GM23338 (cell line): ENCODE measurements at places on chromosomes 2 and 18.

- no peaks in the 10 kb centered on the region for H3K4me1 ChIP-seq
- no peaks in the 10 kb centered on the region for H3K27me3 ChIP-seq
- no peak overlapping the region for H3K27ac ChIP-seq
- peaks cover 10% of the 10 kb centered on the region; the same call in 1 of the 2 replicates for H3K36me3 ChIP-seq
- H3K4me3 ChIP-seq = no peak overlapping the region
These were observed 74.2 kb downstream of the CD8B2 start for GRCh38 chr2:106561356-106561755.

- no peak overlapping the region for H3K4me3 ChIP-seq
- no peaks in the 10 kb centered on the region for H3K4me1 ChIP-seq
- H3K27me3 ChIP-seq = no peaks in the 10 kb centered on the region
- H3K36me3 ChIP-seq = no peaks in the 10 kb centered on the region
These were observed 3.8 kb downstream of the ACTG2 start for GRCh38 chr2:73896362-73897239.

DNA sequence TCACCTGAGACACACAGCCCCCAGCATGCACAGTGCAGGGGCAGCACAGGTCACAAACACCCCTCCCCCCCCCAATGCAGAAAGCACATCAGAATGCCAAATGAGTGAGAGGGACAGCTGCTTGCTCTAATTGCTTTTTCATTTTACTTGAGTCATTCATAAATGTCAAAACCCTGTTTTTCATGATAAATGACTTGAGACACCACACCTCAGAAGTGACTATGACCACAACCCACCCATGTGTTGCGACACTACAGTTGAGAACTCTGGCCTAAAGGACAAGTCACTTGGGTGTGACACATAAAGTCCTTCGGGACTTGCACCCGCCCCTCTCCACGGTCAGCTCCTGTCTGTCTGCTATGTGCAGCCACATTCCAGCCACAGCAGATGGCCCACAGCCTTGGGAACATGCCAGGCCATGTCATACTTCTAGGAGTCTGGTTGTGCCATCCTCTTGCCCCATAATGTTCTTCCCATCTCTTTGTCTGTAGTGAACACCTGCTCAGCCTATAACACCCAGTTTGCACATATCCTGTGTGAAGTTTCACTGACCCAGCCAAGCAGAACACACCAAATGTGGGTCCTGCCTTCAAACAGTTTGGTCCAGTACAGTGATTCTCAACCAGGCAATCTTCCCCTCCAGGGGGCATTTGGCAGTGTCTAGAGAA, 30.2 kb upstream of the RIOK3 start:
- H3K4me1 ChIP-seq = no peaks in the 10 kb centered on the region; the same call in 1 of the 2 replicates
- H3K27me3 ChIP-seq = no peaks in the 10 kb centered on the region
- H3K27ac ChIP-seq = no peak overlapping the region
- no peak overlapping the region for H3K4me3 ChIP-seq

- no peak overlapping the region for H3K4me3 ChIP-seq
- no peaks in the 10 kb centered on the region for H3K27me3 ChIP-seq
- H3K4me1 ChIP-seq = 0 out of 2 replicates have a peak, but pooled peaks cover 6% of the 10 kb centered on the region
These were observed 321.1 kb downstream of the SATB2 start for GRCh38 chr2:199136681-199137080.

GRCh38 chr2:67806816-67807215, 256.0 kb downstream of the C1D start:
- no peak overlapping the region for H3K27ac ChIP-seq
- DNase-seq = no peak
- H3K36me3 ChIP-seq = no peaks in the 10 kb centered on the region
- no peaks in the 10 kb centered on the region for H3K4me1 ChIP-seq

DNA sequence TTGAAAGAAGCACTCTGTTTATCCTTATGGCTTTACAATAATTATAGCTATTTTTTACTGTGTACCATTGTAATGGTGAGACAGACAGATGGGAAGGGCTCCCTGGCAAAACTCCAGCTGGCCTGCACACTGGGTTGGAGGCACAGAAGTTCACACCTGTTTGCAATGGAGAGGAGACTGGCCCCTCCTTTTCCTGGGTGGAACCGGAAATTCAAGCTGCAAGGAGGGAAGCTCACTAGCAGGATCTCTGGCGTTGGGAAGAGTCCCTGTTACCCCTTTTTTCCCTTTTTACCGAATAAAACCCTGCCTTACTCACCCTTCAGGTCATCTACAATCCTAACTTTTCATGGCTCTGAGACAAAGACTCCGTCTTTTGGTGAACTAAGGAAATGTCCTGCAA, 100.3 kb upstream of the TFPI start:
- no peaks in the 10 kb centered on the region for H3K27me3 ChIP-seq
- H3K4me3 ChIP-seq = no peak overlapping the region
- DNase-seq = peak; percentile 45
- no peaks in the 10 kb centered on the region; the same call in 1 of the 2 replicates for H3K36me3 ChIP-seq
- H3K27ac ChIP-seq = no peak overlapping the region

DNA sequence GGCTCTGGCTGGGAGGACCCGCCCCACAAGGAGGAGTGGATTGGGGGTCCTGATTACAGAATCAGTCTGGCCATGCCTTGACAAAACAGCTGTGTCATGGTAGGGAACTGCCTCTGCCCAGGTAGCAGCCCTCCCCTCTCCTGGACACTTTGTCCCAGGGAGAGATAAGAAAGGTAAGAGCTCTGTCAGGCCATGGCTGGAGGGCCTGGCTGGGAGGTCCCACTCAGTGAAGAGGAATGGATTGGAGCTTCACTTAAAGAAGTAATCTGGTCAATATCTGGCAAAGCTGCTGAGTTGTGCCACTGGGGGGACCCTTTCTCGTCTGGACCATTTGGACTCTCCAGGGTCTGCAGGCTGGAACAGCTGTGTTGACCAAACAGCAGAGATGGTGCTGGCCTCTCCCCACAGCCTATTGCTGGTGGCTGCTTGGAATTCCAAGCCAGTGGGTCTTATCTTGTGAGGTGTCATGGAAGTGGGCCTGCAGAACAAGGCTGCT, 75.4 kb downstream of the EPC2 start:
- H3K4me1 ChIP-seq = peaks cover 27% of the 10 kb centered on the region
- no peaks in the 10 kb centered on the region for H3K27me3 ChIP-seq
- no peaks in the 10 kb centered on the region for H3K36me3 ChIP-seq
- H3K27ac ChIP-seq = no peak overlapping the region

DNA sequence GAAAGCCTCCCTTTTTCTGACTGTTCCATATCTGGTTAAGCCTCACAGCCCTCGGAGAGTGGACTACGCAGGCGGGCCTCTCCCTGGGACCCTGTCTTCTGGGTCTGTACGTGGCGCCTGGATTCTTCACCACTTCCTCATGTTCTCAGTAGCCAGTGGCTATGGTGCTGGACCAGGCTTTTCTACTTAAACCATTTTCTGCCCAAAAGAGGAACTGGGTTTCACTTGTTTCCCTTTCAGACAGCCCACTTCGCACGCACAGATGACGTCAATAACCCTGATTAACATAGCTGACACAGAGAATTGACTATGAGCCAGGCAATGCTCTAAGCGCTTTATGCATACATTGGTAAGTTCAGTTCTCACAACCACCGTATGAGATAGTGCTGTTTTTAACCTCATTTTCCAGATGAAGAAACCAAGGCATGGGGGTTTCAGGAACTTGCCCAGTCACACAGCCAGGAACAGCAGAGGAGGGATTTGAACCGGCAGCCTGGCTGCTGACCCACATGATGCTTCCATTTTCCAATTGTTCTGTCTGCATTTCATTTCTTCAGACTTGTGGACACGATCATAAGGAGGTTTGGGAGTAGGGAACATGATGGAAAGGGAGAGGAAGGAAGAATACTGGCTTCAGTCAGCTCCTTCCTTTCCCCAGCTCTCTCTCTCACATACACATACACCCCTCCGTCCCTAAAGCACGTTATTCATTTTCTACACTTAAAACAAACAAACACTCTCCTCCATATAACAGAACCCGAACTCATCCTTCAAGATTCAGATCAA, 41.7 kb downstream of the MYOM1 start:
- no peak overlapping the region for H3K27ac ChIP-seq
- H3K36me3 ChIP-seq = no peaks in the 10 kb centered on the region
- no peak for DNase-seq
- H3K4me3 ChIP-seq = no peak overlapping the region
- H3K27me3 ChIP-seq = no peaks in the 10 kb centered on the region

DNA sequence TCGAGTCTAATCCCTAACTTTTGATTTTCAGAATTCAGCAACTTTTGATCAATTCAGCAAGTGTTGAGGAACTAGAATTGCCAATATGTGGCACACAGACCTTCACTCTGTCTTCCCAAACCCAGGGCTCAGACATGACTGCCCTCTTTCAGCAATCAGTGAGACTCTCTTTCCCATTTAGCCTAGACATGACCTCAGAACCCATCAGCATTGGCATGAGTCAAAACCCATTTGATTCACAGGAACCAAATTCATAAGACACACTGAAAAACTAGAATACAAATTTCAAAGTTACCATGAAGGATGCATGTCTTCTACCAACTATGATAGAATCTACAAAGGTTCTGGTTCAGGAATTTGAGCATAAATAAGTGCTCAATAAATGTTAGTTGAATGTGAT, 113.6 kb upstream of the MAP3K20 start:
- peaks cover 2% of the 10 kb centered on the region; the same call in 1 of the 2 replicates for H3K4me1 ChIP-seq
- H3K36me3 ChIP-seq = no peaks in the 10 kb centered on the region
- no peak overlapping the region for H3K27ac ChIP-seq

DNA sequence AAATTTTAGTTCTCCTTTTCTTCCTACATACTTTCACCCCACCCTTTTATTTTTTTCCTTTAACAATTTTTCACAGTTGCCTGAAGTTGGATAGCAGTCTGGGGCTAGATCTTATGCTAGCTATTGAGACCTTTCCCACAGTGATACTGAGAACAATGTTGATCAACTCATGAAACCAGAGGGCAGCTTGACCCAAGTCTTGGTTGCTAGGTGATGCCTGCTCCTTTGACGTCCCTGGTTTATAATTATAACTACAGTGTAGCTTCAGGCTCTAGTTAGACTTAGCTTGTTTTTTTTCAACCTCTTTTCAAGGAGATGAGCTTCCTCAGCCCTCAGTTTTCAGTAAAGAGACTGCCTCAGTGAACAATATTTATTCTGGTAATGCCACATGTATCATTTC, 648.5 kb downstream of the IRS1 start:
- no peak overlapping the region for H3K4me3 ChIP-seq
- H3K36me3 ChIP-seq = no peaks in the 10 kb centered on the region
- peaks cover 7% of the 10 kb centered on the region; the same call in 1 of the 2 replicates for H3K4me1 ChIP-seq
- no peaks in the 10 kb centered on the region for H3K27me3 ChIP-seq
- no peak overlapping the region for H3K27ac ChIP-seq

DNA sequence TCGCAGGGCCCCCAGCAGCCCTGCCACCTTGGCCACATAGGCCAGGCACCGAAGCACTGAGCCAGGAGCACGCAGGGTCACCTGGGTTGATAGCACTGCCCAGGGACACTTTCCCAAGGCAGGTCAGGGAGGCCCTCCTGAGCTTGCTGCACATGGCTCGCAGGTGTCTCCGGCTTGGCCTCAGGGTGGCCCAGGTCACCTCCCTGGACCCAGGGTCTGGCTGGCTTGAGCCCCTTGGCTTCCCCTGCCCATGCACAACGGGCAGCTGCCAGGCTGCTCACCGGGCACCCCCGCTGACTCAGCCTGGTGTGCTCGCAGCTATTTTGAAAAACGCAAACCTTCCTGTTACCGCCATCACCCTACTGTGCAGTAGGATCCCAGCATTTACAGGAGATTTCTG, 502.3 kb downstream of the EIPR1 start:
- H3K4me1 ChIP-seq = no peaks in the 10 kb centered on the region
- H3K4me3 ChIP-seq = no peak overlapping the region
- DNase-seq = no peak
- no peaks in the 10 kb centered on the region; the same call in 1 of the 2 replicates for H3K36me3 ChIP-seq
- no peak overlapping the region for H3K27ac ChIP-seq

- DNase-seq = no peak
- H3K27ac ChIP-seq = no peak overlapping the region
- H3K4me1 ChIP-seq = no peaks in the 10 kb centered on the region
- no peaks in the 10 kb centered on the region for H3K27me3 ChIP-seq
- no peak overlapping the region for H3K4me3 ChIP-seq
These were observed 57.6 kb upstream of the ZNF519 start for GRCh38 chr18:14189858-14190257.

DNA sequence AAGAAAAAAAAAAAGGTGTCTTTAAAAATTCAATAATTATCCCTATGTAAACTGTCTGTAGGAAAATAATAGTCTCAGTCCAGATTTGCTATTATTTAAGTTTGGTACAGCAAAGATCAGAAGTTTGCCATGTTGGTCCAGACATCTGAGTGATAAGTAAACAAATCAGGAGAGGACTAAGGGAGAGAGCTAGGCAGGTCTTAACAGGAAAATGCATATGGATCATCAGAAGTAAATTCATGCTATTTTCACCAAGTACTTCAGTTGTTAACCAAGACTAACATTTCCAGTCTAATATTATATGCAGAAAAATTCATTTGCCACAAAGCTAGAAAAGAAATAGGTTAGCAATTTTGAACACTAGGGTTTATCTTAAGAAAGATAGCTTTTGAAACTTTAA, 95.0 kb upstream of the STK17B start:
- no peak for DNase-seq
- no peaks in the 10 kb centered on the region for H3K4me1 ChIP-seq
- H3K36me3 ChIP-seq = no peaks in the 10 kb centered on the region
- H3K27ac ChIP-seq = no peak overlapping the region
- H3K4me3 ChIP-seq = no peak overlapping the region

GRCh38 chr2:142533177-142533576, 344.3 kb upstream of the KYNU start:
- H3K36me3 ChIP-seq = no peaks in the 10 kb centered on the region
- no peak overlapping the region for H3K4me3 ChIP-seq
- no peaks in the 10 kb centered on the region for H3K4me1 ChIP-seq
- no peak for DNase-seq
- H3K27ac ChIP-seq = no peak overlapping the region

GRCh38 chr18:24319757-24320156, 77.9 kb downstream of the OSBPL1A start:
- no peaks in the 10 kb centered on the region for H3K4me1 ChIP-seq
- no peak overlapping the region for H3K4me3 ChIP-seq
- DNase-seq = no peak
- no peaks in the 10 kb centered on the region for H3K27me3 ChIP-seq

GRCh38 chr18:76380791-76381405, 114.1 kb downstream of the ZNF516 start:
- H3K27me3 ChIP-seq = no peaks in the 10 kb centered on the region
- no peak overlapping the region for H3K27ac ChIP-seq
- no peaks in the 10 kb centered on the region for H3K4me1 ChIP-seq
- DNase-seq = peak; percentile 88
- no peak overlapping the region for H3K4me3 ChIP-seq

DNA sequence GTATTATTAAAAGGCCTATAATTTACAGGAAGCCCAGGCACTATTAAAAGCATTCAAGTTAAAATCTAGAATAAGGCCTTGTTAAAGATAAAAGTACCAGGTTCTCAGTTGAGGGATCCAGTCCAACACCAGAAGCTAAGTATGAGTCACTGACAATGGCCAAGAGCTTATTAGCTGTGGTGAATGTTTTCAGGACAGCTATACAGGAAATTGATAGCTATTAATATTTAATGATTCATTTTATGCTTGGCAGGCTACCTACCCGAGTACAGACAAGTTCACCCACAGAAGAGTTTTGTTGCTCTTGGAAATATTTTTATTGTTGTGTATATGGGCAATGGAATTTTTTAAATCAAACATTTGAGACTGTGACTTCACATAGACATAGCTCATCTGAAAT, 729.6 kb upstream of the ZNF804A start:
- H3K4me3 ChIP-seq = no peak overlapping the region
- no peak overlapping the region for H3K27ac ChIP-seq
- no peak for DNase-seq
